GM10248 (cell line): ENCODE measurements at places on chromosomes 5 and 9.

DNA sequence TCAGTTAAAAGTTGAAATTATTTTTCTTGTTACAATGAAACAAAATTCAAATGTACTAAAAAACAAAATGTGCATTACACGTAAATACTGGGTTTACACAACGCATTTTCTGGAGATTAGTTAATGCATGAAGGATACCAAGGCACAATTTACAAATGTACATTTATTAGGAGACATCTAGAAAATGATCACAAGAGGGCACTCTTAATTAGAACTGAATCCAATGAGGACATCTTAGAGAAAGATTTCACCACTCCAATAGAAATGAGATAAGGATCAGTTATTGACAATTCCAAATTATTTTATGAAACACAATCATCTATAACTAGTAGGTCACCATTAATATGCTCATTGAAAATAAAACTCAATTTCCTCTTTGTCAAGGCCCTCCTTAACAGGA is 36.6 kb upstream of the CDH12 start:
- no peak for DNase-seq

- DNase-seq: no peak
Measured at GRCh38 chr5:69498384-69498783, 5.8 kb downstream of the OCLN start.

DNA sequence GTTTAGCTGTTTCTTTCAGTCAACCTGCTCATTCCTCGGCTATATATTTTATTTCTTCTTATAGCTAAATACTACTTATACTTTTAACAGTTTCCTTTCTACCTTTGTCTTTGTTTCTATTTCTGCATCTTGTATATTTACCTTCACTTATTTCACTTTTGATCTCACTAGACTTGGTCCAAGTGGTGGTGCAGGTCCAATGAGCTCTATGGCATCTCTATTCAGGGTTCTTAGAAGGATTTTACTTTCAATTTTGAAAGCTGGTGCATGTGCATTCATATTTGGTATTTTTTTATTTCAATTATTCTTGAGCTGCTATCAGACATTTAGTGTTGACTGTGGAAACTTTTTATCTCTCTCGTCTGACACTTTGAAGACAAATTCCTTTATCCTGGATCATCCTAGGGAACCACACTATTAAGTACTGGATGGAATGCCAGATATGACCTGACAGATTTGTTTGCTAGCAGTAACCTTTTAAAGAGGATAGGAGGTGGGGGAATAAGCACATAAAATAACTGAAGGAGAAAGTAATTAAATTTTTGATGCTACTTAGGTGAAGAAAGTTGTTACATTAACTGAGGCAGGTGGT is 123.1 kb upstream of the PJA2 start:
- no peak for DNase-seq

DNA sequence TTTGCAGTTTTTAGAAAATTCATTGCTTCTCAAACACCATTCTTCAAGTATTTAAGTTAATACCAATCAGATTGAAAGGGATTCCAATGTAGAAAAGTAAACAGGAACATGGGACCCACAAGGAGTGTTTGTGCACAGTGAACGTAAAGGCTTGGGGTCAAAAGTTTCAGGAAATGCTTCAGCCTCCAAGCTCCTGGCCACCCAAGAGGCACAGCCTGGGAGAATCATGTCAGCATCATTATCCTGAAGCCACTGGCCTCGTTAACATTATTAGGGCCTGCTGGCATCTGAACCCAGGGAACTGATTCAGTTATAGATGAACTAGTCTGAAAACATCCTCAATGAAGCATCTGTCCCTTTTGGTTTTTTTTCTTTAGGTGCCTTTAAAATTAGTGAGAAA is 122.9 kb downstream of the NXNL2 start:
- no peak for DNase-seq

DNA sequence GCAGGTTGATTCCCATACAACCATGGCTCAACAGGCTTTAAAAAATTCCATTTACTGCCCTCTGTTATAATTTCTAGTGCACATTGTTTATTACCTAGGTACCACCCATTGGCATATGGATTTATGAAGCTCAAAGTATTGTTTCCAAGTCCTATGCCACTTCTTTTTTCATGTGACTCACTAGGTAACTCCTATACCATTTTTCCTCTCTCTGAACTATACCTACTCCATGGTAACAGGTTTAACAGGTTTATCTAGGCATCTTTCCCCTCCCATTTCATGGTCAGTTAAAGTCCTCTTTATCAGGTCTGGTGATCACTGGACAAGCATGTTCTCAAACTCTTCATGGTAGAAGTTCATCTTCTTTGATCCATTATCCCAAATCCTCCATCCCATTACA is 49.6 kb upstream of the ABCA1 start:
- no peak for DNase-seq

- peak; percentile 51 for DNase-seq
Measured at GRCh38 chr5:79416499-79416898, 97.4 kb downstream of the HOMER1 start.

GRCh38 chr9:79768194-79768593 is 196.4 kb downstream of the TLE4 start:
- DNase-seq: no peak

DNA sequence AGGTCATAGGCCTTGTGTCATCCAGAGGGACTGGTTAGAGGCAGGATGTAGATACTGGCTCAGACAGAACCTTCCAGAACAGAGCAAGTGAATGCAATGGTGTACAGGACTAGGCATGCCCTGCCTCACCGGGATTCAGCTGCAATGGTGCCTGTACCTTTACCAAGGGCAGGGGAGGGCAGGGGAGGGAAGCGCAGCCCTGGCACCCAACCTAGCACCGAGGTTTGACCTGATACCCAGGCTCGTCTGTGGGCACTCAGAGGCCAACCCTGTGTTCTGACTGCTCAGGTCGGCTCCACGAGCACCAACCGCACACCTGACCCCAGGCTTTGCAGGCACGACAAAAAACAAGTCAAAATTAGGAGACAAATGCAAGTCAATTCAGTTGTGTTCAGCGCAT is 47.3 kb upstream of the GFPT2 start:
- DNase-seq: peak; percentile 6

- no peak for DNase-seq
Measured at GRCh38 chr9:127264462-127265219, at the start of gene GARNL3. TSS of gene GARNL3 (plus strand) at chr9:127264774. CDS start at chr9:127264878, 104 bp downstream.

- no peak for DNase-seq
Measured at GRCh38 chr5:2241842-2242241, 359.1 kb upstream of the IRX4 start.

- no peak for DNase-seq
Measured at GRCh38 chr5:20601678-20602100, 613.7 kb upstream of the CDH18 start.

- DNase-seq: no peak
Measured at GRCh38 chr5:142900927-142901326, 130.8 kb downstream of the ARHGAP26 start.

- no peak for DNase-seq
Measured at GRCh38 chr5:18236386-18236785, 602.1 kb downstream of the TAF11L14 start.

GRCh38 chr9:18397076-18397475 is 76.9 kb upstream of the ADAMTSL1 start:
- no peak for DNase-seq

DNA sequence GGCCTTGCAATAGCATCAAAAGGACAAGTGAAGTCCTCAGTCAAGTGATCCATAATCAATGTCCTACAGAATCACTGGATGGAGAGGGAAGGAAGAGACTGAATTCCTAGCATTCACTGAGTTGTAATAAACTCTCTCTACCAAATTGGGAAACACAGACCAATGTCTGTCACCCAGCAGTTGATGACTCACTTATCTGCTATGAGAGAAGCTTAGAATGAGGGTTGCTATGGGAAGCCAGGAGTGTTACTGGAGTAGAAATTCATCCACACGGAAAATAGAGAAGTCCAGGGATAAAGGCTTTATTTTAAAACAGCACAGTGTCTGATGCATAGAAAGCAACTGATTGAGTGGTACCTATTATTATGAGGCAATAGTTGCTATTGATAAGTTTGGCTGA is 407.4 kb downstream of the BRINP1 start:
- DNase-seq: no peak

- no peak for DNase-seq
Measured at GRCh38 chr9:92633614-92634278, 36.2 kb downstream of the IPPK start.

DNA sequence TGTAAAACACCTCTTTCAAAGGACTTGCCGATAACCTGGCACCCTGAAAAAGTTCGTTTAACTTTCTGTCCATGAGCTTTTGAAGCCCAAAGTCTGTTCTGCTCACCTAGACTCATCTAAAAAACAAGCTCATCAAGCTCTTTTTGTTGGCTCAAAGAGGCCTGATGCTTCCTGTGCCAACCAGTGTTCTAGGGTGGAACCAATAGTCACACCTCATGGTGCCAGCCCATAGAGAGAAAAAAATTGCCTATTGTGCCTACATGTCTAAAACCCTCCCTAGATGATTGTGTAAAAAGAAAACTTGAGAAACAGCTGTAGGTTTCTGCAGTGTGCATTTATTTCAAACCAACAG is 4.7 kb downstream of the SH3RF2 start:
- no peak for DNase-seq

DNA sequence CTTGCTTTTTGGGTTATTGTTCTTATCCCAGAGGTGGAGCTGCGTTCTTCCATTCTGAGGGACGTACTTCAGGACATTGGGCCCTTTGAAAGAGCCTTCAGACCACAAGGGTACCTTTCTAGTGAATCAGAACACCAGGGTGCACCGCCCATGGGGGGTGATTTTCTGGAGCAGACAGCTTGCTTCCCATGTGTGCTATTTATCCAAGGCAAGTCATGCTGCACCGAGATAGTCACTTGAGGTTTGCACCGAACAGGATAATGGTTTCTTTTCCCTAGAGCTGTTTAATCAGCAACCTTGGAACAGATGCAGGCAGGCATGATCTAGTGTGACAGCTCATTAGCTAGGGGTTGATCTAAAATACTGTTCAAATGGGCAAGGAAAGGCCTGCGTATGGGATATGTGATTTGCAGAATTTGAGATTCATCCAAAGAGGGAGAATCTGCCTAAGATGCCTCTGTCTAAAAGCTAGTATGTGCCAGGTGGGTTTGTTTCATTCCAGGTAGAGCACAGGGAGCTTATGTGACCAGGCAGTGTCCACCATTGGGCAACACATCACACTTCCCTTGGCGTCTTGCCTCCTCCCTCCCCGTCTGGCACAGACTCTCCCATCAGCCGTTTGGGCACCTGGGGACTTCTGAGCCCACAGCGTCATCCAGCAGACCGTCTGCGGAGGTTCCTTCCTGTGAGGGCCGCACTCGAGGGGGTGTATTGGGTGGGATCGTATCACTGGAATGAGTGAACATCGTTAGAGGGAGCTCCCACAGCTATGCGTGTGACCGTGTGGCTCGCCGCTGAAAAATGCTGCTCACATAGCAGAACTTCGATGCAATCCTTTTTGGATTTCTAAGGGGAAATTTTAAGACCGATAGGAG is 23.0 kb downstream of the ABL1 start:
- DNase-seq: no peak

DNA sequence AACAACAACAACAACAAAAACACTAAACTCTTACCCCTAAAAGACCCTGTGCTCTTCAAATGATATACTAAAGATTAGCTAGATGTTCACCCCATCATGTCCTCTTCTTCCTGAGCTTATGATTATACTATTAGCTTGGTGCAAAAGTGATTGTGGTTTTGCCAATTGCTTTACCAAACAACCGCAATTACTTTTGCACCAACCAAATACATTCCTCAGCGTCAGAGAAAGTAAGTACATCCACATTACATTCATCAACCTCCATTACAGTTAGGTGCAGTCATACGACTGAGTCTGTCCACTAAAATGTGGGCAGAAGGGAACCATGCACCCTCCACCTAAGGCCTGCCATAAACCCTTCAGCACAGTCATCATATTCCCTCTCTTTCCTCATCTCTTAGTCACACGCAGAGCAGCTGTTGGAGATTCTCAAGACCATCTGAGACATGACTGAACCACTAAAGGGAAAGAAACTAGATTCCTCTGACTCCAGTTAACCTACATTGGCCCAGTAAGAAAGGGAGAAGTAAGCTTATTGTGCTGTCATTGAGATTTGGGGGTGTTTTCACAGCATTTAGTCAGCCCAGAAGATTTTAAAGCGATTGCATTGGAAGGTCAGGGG is 181.6 kb upstream of the TLE4 start:
- DNase-seq: no peak

- DNase-seq: no peak
Measured at GRCh38 chr5:98969400-98969799, 40.6 kb upstream of the CHD1 start.

- no peak for DNase-seq
Measured at GRCh38 chr5:64838376-64838775, 69.6 kb downstream of the CWC27 start.
